Stimulated activated CD8-positive, alpha-beta memory T cell treated with anti-CD3 and anti-CD28 coated beads, Interleukin-12 subunit alpha, Interleukin-12 subunit beta, amount 100 ng/mL, for 1 hour (primary cell): ENCODE measurements at places on chromosomes 12 and 14.

- DNase-seq: no peak
Measured at GRCh38 chr12:110282956-110283817, 2.1 kb downstream of the ATP2A2 start.

- DNase-seq: no peak
Measured at GRCh38 chr14:93645200-93645599, 143.1 kb downstream of the PRIMA1 start.

GRCh38 chr12:51323317-51323960, 535 bp downstream of the BIN2 start:
- DNase-seq: peak; percentile 40

GRCh38 chr12:46389031-46389616, 16.6 kb upstream of the SLC38A2 start:
- no peak for DNase-seq

- no peak for DNase-seq
Measured at GRCh38 chr12:57732270-57732669, 6.3 kb downstream of the AGAP2 start.

DNA sequence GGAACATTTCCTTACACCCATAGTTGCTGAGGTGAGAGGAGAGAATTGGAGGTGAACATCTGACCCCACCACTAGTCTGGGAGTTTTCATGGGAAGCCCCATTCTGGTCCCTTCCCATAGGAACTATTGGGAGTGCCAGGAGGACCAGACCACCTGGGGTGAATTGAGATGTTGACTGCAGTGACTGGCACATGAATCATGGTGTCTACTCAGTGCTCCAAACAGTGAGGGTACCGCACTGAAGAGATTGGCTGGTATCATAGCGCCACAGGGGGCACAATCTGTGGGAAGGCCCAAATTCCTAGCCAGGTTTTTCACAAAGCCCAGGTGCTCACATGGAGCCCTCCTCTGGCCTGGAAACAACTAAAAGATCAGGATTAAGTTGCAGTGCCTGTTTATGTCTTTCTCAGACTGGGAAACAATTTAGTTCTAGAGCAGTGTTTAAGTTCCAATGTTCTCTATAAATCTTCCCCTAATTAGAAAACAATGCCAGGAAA, 3.7 kb upstream of the RNASE9 start:
- DNase-seq: no peak

DNA sequence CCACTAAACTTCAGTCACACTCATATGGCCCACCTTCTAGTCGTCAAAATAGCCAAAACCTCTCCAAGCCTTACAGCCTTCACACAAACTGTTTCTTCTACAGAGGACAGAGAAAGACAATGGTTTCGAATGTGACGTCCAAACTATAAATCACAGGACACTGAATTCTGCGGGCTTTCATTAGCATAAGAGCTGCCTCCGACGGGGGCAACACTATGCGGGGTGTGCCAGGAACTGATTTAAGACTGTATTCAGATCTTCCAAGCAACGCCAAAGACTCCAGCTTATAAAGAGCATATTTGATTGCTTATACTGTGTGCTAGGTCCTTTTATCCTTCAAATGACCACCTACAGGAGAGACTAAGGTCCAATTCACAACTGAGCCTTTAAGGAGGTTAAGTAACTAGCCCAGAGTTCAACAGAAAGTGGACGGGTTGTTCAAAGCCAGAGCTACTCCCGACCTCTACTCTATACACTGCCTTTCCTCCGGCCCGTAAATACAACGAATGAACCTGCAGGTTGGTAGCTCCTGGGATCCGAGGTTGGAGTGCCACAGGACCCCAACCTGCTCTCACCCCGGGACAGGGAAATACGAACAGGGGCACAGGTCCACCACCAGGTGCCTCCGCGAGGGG, 575 bp downstream of the L2HGDH start:
- no peak for DNase-seq

- DNase-seq: no peak
Measured at GRCh38 chr14:45793081-45793480, 540.1 kb upstream of the MIS18BP1 start.

DNA sequence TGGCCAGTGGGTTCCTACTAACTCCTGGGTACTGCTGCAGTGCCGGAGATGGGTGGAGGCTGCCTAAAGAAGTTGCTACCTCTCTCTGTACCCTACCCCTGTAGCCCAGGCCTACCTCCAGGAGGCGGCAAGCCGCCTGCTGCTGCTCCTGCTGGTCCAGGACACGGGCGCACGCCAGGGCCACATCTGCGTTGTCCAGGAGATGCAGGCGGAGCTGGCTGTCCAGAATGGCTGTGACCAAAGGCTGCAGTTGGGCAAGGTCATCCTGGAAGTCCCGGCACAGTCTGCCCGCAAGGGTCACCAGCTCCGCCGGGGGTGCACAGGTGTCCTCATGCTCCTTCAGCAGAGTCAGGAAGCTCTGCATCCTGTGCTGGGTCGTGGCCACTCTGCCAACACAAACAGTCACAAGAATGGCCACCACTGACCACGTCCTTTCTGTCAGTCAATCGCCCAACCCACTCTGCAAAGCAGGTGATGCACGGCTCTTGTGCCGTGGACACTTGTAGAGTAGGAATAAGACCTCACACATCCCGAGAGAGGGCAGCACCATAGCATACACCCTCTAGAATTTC, 1.6 kb downstream of the ANHX start:
- no peak for DNase-seq

DNA sequence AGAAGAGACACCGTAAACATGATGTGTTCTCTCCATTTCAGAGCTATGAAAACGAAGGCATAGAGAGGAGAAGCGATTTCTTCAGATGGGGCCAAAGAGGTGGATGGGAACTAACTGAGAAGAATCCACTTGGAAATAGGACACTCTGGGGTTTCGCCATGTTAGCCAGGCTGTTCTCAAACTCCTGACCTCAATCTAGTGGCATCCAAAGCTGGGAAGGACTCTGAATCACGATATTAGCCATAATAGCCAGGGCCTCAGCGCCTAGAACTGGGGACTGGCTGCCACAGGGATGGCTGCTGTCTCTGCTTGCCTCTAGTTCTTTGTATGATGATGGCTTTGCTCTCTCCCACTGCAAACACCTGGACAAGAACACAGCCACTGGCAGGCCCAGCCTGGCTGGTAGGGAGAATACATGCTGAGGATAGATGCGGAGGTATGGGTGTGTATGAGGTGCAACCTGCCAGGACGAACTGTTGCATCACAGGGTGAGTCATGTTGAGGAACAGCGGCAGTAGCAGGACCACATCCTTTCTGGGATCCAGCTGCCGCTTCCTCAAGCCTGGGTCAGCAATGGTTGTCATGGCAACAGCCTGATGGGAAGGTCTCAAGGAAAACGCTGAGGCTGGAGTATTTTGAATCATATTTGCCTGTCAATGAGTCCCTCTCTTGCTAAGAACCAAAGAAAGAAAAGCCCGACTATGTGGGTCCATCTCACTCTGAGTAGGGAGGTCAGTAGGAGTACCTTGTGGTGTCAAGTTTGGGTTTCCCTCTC, 31.1 kb downstream of the CCDC177 start:
- no peak for DNase-seq

GRCh38 chr12:56599797-56600196, 30.3 kb downstream of the BAZ2A start:
- DNase-seq: no peak

DNA sequence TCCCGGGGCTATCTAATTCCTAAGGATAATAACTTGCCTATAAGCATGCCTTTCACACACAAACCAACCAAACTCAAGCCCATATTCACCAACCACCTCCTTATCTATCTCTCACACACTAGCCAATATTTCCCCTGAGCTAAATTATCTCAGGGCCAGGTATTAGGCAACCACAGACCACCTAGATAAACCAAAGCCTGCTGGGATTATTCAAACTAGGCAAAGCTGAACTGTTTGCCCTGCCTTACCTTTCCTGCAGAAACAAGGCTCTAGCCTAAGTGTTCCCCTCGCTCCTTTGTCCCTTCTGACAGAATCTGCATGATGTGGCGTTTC, 114.7 kb upstream of the EEA1 start:
- no peak for DNase-seq

GRCh38 chr12:105935106-105935505, 203.6 kb downstream of the NUAK1 start:
- DNase-seq: no peak

GRCh38 chr12:93453633-93454032, 11.9 kb upstream of the UBE2N start:
- DNase-seq: no peak

GRCh38 chr14:36293824-36294223, 26.6 kb downstream of the MBIP start:
- no peak for DNase-seq

DNA sequence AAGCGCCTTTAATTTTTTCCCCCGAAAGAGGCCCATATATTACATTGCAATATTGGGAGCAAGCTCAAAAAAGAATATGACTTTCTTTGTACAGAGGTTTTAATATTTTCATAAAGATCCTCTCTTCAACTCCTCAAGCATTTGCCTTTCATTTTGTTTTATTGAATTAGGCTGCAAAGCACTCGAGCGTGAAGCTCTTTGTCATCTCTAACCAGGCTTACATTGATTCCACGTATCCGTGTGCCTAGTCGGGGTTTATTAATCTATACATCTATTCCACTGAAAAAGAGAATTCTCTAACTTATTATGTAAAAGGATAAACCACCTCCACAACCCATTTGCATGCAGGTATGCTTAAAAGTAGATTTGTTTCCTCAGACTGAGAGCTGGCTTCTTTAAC, 234.8 kb upstream of the TMPO start:
- no peak for DNase-seq

GRCh38 chr12:2311020-2311778, 258.4 kb downstream of the CACNA1C start:
- DNase-seq: no peak

DNA sequence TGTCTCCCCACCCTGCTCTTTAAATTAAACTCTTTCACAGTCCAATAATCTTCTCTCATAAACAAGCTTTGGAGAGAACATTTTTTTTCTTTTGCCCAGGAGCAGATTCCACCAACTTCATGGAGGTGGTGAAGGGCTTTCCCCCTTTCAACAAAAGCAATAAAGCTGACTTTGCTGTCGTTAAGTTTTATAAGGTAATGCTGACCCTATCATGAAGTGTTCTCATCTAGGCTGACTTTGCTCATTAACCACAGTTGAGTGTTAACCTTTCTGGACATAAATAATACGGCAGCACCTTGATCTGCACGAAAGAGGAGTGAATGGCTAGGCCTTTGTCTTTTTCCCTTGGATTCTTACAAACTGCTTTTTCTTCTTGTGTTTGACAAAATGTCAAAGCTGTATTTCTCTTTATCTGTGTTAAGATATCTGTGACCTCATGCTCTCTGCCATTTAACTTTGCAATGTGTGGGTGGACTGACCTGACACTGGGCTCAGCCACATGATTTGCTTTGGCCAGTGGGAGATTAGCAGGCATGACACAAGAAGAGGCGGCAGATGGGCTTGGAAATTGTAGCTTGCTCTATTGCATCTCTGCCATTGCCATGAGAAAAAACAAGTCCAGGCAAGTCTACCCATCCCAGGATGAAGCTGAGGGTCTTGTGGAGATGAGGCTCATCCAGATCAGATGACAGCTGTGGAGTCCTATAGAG, 470.9 kb upstream of the CCDC196 start:
- no peak for DNase-seq

DNA sequence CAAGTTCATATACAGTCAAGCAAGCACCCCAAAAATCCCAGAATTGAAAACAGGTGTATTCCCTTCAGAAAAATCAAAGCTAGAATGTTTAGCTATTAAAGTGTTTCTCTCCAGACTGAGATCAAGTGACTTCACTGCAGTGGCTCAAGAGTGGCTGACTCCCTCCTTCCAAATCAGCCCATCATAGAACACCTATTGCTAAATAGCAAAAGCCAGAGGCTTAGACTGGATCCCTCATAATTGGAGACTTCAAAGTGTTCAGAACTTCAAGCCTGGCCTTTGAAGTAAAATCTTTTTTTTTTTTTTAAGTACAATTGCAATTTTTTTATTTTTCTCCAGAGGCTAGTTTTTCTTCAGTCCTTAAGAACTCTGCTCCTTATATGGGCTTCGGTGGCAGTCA, 50.0 kb upstream of the CERS5 start:
- DNase-seq: no peak

DNA sequence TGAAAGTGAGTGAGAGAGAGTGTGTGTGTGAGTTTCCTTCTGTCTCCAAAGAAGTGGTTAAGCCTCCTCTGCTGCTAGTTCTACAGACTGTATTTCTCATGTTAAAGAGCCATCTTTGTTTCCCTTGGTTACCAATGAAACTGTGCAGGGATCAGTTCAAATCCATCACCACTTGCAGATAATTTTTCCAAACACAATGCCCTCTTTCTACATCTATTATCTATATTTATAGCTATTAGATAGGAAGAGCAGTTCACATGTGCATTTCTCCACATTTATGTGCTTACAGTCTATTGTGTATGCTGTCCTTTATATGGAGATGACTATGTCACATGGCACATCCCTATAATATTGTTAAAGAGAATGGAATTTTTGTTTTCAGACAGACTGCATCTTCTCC, 2.2 kb upstream of the DAAM1 start:
- no peak for DNase-seq

DNA sequence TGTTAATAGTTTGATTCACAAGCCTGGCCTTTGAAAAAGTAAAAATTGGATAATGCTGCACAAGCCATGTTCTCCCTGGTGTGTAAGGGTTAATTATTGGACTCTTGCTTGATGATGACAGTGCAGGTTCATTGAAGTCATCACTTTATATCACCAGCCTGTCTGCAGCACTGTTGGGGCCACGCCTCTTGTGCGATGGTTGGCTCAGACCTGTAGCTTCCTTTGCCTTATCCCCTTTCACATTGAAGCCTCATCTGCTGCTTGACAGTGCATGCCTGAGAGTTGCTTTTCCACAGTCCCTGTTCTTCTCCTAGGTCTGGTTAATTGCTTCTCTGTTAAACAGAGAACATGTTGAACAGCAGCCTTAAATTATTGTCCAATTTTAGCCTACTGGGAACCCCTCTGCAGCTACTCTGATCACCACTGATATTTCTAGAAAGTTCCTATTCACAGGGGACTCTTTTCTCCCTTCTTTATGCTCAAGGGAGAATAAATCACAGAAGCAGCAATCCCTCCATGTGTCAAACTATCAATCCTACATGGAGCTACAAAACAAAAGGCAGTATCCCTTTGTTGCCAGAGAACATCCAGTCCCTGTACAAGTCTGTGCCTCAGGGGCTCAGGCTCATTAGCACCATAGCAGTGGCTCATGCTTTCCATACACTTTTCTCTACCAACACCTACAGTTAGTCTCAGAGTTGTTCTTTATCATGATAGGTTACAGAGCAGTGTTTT, 322.1 kb downstream of the RGS6 start:
- DNase-seq: no peak

- DNase-seq: no peak
Measured at GRCh38 chr14:61034416-61035120, 53.5 kb downstream of the SLC38A6 start.
